ENCODE measurements at places on chromosomes 7 and 10.
A peak's percentile ranks its signal among the peaks of the same experiment; 100 is the strongest.

- DNase-seq = no peak
Measured at GRCh38 chr7:24742506-24743162, 14.6 kb downstream of the GSDME start.

GRCh38 chr7:1843271-1843861 is 173.3 kb downstream of the ELFN1 start:
- DNase-seq = no peak

- no peak for DNase-seq
Measured at GRCh38 chr7:13792208-13792607, 197.3 kb downstream of the ETV1 start.

DNA sequence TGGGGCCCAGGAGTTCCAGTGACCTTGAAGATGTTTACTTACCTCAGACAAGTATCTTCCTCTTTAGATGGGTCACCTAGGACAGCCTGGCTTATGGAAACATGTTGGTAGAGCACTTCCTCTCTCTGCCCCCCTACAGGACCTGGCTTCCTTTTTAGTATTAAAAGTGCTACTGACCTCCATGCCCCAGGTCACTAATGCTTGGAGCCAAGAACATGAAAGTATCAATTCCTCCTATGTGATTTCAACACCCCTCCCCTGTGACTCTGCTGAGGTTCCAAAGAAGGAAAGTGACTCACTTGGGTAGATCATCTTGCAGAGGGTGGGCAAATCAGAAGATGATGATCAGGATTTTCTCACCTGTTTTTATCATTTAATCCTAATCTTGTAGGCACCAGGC is 125.3 kb upstream of the CCDC6 start:
- DNase-seq = no peak

DNA sequence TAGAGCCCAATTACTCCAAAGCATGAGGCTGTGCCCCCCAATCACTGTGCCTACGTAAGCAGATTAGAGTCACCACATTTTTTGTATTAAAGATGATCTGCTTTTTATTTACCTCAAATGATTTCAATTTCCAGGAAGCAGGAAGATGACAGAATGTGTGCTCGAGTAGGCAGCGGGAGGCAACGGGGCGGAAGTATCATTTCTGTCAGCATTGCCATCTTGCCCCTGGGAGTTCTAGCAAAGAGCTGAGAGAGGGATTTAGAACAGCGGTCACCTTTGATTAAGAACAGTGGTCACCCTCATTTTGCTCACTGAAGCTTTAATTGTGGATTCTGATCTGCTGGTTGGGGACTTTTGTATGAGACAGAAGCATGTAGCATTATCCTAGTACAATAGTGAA is 117.1 kb upstream of the FAM13C start:
- no peak for DNase-seq

DNA sequence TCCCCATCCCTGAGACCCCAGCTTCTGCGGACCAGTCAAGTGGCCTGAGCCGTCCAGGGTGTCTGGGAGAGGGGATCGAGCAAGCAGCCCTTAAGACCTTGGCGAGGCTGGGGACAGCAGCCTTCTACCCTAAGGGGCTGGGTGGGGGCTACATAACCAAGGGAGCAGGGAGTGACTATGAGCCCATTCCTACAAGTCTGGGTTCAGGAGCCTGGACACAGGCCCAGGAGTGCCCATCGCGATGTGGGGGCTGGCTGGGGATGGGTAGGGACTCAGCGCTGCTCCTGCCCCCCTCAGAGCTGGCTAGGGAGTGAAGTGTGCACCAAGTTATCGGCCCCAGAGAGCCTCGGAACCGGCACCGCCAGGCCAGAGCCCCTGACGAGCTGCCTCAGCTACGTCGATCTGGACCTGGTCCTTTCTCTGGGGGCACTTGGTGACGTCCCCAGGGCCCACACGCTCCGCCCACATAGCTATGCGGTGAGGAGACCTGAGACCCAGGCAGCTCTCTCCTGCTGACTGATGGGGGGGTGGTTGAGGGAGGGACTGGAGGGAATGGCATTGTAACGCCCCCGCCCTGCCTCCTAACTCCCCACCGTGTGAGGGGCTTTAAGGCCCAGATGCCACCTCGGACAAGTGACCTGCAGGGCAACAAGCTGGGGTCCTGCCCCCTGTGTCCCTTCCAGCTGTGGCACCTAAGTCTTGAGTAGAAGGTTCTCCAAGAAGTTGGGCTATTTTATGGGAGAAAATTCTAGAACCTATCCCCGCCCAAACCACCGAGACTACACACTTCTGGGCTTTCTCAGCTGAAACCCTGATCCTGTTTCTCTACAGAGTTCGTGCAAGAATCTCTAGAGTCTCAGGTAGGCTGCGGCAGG is 2.5 kb downstream of the SAP25 start:
- DNase-seq = no peak

DNA sequence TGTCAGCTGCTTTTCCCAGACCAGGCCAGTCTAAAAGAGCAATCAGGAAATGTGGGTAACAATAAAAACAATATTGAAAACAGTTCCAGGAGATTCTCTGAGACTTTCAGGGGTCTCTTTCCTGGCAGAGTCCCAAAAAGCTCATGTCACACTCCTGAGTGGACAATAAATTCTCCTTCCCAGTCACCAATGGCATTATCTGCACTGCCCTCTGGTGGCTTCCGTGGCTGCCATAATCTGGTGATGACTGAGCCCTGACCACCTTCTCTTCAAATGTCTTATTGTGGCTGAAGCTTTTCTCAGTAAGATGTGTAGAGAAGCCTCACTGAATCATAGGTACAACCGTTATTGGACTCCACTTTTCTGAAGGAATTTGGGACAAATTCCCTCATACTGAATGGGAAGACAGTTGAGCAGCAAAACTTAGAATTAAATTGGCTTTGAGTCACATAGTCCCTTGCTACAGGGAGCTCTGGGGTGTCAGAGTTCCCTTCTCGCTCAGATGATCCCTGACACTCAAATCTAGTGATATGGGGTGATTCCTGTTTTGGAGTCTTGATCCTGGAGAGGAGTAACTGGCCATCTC is 24.4 kb upstream of the ASAH2 start:
- peak; percentile 11 for DNase-seq

- DNase-seq = no peak
Measured at GRCh38 chr7:24201226-24201625, 82.8 kb upstream of the NPY start.

DNA sequence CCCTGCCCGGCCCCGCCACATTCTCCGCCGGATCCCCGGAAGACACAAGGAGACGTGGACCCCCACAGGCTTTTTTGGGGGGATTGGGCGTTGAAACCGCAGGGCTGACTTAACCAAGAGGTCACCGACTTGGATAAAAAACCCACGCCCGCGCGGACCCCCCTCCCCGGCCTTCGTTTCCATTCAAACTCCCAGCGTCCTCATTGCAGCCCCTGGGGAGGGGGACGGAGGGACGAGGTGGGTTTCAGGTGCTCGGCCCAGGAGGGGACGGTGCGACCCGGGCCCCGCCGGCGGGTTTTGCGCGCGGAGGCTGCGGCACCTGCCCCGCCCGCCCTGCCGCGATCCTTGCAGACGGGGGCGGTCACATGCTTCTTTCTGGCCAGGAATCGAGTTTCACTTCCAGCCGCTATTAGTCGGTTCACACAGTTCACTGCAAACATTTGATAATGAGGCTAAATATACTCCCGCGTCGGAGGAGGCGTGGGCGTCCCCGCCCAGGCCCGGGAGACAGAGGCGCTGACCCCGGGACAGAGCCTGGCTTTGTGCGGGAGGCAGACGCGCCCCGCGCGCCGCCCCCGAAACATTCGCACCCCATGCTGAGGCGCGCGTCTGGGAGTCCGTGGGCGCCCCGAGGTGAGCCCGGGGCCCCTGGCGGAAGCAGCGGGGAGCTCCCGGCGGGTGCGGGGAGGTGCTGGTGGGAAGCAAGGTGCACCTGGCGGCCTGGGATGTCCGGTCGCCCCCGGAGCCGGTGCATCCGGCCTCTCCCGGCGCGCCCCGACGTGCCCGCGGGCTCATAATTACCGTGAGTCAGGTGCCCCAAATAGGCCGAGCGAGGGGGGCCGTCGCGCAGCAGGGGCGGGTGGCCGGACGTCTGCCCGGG is 2.7 kb upstream of the PDGFA start:
- peak; percentile 61 for DNase-seq

GRCh38 chr7:138913783-138914182 is 67.4 kb downstream of the KIAA1549 start:
- DNase-seq = no peak

DNA sequence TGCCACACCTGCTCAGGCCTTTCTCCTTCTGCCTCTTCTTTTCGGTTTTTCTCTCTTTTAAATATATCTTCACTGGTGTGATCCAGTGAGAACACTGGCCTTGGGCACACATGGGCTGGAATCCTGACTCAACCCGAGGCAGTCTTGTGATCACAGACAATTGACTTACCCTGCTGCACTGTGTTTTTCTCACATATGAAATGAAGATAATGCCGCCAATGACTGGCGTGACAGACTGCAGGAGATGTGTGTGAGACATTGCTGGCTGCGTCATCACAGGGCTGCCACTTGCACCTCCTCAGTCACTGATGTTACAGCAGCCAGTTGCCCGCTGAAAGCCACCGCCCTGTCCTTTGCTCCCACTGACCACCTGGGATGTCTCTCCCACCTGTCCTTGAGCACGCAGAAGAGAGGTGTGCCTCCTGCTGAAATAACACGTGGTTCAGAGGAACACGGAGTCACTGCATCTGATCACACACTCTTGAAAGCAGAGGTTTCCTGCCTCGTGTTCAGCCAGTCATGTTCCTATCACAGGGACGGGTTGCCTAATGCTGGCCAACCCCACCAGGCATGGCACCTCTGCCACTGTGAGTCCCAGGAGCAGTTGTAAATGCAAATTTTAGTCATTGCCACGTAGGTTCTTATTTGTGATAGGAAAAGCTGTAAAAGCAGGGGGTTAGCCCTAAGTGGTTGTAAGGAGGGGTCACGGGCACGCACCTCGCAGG is 124.6 kb upstream of the LANCL2 start:
- no peak for DNase-seq

DNA sequence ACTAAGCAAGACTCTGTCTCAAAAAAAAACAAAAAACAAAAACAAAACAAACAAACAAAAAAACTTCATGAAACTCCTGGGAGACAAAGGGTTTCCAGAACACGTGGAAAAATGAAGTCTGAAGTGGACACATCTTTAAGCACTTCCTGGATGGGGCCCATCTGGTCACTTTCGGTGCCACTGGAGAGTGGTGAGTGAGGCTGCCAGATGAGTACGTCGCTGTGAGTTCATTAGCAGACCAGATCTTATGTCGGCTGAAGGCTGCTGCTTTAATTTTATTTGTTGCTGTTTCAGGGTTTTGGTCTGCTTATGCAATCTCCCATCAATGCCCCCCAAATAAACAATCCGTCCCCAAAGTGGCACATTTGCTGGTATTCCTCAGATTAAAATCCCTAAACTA is 64.4 kb downstream of the NPTX2 start:
- DNase-seq = no peak

DNA sequence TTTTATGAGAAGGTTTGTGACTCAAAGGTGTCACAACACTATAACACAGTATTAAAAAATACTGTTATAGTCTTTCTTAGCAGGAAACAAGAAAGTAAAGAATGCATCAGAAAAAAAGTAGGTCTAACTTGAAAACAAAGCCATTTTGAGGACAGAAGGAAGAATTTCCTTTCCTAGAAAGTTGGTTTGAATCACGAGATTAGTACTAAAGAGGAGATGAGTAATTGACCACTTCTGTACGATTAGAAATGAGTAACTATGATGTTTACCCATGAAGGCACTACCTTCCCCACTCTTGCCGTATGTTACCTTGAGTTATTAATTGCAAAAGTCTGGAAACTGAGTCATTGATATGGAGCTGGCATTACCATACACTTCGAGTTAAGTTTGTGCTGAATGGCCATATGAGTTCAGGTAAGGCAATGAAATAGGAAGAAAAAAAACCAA is 65.2 kb downstream of the FAM185A start:
- DNase-seq = no peak

GRCh38 chr10:120085096-120085796 is 192.7 kb downstream of the SEC23IP start:
- no peak for DNase-seq

DNA sequence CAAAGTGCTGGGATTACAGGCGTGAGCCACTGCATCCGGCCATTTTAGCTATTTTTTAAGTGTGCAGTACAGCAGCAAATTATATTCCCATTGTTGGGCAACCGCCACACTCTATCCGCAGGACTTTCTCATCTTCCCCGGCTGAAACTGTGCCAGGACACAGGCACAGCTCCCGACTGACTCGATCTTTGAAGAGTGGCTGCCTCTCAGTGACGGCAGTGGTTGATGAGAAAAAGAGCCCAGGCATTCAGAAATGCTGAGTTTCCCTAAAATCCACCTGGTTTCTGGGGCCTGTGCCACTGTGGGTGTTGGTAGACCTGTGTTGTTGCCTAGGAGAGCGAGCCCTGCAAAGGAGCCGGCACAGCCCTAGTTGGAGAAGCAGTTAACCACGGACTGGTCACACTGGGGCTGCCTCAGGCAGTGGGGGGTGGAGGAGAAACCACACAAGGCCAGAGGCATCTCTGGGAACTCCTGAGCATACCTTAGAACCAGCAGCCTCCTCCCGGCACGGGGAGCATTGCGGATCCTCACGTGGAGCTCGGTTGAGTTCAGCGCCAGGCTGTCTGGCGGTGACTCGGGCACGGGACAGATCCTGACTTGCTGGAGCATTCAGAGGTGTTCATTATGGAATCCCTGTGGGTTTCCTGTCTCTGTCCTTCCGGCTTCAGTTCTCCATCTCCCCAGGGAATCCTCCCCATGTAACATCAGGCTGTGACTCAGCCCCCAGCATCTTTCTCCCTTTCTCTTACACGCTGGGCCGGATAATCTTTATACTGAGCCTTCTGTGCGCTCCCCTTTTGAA is 16.2 kb downstream of the PFKFB3 start:
- DNase-seq = no peak

- no peak for DNase-seq
Measured at GRCh38 chr10:75240329-75241076, 4.7 kb upstream of the COMTD1 start.

DNA sequence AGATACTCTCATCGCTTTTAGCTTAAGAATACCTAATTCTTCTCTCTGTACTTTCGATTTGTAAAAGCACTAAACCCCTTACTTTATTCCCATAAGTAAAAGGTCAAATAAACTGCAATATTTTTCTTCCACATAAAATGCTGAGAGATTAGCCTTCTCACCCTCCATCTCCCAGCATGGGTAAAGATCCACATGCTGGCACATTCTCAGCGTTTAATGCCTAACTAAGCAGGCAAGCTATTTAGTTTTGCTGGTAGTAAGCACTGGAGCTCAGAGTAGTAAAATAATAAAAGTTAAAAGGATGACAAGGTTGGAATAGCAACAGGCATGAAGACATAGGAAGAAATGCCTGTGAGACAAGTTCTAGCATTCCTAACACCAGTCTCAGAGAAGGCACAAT is 65.9 kb upstream of the NEBL start:
- no peak for DNase-seq

GRCh38 chr7:123792547-123792946 is 43.7 kb upstream of the WASL start:
- no peak for DNase-seq

Data from GM12891 (cell line).